ENCODE measurements at places on chromosomes 3 and 15.
A peak's percentile ranks its signal among the peaks of the same experiment; 100 is the strongest.

DNA sequence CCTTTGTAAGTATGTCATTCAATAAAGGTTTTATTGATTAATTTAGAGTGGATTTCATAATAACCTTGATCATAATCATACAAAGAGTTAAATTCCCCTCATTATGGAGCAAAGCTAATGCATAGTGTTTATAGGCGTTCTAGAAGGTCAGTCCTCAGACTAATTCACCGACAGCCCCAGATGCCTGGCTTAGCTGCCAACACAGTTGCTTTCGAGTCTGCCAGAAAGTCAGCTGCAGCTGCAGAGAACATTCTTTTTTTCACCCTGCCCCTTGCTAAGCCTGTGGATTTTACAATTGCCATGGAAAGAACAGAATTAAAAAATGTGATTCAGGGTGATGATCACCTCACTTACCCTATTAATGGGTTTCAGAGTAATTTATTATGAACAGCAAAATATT, 21.2 kb downstream of the CADM2 start:
- no peak for DNase-seq

GRCh38 chr3:188165596-188165995, 11.6 kb downstream of the LPP start:
- no peak for DNase-seq

DNA sequence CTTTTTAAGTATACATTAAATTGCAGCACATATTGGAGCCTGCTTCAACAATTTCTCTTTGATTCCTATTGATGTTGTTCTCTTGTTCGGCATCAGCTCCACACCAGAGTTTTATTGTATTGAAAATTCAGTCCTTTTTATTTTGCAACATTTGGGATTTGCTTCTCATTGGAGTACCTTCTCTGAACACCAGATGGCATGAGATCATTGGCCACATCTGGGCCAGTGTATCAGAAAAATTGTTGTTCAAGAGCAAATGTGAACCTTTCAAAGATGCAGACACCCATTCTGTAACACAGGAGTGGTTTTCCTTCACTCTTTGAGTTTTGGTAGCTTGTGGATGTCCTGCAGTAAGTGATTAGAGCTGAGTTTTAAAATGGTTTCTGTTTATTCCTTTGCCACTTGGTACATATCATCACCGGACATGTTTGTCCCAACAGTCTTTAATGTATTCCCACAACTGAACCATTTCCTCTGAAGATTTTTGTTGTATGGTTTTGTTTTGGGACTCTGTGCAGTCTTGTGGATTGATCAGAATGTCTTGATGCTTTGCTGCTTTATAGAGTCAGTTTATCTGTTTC, 96.1 kb downstream of the MCTP2 start:
- DNase-seq: peak; percentile 64

- DNase-seq: no peak
Measured at GRCh38 chr15:80885016-80885579, 104.5 kb downstream of the MESD start.

GRCh38 chr3:12178091-12178820, 19.5 kb upstream of the TIMP4 start:
- no peak for DNase-seq

DNA sequence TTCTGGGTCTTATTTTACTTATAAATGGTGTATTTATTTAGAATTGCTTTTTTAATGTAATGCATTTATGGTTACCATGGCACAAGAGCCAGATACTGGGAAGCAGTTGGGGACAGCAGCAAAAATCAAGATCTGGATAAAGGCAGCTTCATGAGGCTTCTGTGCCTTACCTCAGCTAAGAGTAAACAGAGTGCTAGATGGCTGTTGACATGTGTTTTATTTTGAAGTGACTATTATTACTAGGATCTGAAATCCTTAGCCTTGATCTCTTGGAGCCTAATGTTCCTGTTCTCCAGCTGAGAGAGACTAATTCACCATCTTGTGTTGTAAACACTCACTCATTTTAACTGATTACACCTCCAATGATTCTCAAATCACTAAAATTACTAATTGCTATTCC, 317.8 kb downstream of the LPP start:
- DNase-seq: no peak
